Effector CD4-positive, alpha-beta T cell (primary cell): ENCODE measurements at places on chromosomes 1 and 21.

GRCh38 chr1:99439433-99440075 is 175.3 kb downstream of the PLPPR4 start:
- DNase-seq = no peak

DNA sequence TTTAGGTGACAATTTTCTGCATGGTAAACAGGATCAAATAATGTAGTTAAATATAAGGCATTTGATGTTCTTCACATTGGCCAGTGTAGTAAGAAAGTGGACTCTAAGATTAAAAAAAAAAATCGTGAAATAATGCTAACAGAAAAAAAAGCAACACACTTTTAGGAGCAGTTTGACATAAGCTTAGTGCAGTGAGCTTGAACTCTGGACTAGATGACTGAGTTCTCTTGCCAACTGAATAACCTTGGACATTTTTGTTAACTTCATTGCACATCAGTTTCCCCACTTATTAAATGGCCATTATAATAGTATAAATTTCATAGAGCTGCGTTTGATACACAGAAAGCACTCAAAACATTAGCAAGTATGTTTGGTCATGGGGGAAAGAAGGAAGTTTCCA is 649.3 kb upstream of the ADGRL4 start:
- no peak for DNase-seq

DNA sequence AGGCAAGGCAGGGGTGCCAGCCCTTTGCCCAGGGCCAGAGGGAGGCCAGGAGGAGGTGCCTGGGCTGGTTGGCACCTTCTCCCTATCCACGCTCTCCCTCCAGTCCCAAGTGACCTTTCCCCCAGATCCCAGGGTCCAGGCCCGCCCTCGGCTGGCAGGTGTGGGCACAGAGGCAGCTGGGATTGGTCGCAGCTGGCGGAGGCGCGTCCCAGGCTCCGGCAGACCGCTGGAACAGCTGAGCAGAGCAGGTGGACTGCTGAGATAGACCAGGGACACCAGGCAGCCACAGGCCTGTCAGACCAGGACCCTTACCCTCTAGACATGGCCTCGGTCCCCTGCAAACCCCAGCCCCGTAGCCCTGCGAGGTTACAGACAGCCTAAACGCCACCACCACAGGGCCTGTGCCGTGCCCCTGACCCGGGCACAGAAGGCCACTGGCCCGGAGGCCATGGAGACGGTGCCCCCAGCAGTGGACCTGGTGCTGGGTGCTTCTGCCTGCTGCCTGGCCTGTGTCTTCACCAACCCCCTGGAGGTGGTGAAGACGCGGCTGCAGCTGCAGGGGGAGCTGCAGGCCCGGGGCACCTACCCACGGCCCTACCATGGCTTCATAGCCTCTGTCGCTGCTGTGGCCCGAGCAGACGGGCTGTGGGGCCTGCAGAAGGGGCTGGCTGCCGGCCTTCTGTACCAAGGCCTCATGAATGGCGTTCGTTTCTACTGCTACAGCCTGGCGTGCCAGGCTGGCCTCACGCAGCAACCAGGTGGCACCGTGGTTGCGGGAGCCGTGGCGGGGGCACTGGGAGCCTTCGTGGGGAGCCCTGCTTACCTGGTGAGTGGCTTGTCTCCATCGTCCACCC is at the start of gene SLC25A34:
Gene SLC25A34 (plus strand): TSS at position 221 of the 854 bp plus-strand sequence. CDS start 228 bp downstream, at position 449.
- DNase-seq = no peak

DNA sequence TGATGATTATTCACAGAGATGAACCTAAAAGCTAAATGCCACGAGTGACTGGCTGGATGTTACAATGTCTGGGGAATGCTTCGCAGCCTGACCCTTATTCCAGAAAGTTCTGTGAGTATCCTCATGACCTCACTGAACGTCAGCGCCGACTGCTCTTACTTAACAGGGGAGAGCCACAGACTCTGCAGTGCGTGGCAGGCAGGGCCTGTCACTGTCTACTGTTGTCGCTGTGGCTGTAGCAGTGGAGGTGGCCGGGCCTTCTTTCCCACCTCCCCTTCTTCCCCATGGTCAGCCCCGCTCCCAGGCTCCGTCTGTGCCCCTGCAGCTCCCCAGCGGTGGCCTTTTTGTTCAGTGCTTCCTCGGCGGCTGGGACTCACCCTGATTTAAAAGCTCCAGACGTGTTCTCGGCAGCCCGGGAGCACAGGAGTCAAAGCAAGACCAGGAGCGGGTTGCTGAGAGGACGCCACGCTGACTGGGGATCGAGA is 52.2 kb upstream of the TARBP1 start:
- DNase-seq = no peak

- DNase-seq = no peak
These were observed 25.8 kb downstream of the COL18A1 start for GRCh38 chr21:45430521-45431501.

DNA sequence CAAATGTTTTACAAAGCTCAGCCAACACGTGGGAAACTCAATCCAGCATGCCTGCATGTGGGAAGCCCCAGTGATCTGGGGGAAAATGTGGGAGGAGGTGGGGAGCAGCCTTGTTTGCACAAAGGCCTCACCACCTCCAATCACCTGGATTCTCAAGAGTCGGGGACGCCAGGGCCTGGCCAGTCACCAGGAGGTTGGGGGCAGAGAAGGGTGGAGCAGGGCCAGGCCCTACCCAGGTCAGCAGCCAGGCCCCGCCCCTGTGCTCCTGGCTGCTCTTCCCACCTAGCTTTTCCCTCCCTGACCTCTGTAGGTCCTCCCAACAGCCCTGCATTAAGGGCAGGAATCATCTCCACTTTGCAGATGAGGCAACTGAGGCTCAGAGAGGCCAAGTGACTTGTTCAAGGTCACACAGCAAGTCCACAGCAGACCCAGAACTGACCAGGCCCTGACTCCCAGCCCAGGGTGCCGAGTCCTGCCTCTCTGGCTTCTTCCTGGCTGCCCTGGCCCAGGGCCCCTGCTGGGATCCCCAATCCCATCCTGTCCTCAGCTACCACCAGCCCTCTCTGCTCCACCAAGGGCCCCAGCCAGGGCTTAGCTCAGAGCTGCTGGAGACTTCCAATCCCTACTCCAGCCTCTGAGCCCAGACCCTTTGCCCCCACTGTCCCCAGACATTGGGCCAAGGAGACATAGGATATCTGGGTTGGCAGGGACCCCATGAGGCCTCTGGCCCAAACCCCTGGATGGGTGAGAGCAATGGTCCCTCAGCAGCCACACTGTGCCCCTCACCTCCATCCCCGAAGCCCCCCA is 508.6 kb downstream of the PTPRU start:
- no peak for DNase-seq

DNA sequence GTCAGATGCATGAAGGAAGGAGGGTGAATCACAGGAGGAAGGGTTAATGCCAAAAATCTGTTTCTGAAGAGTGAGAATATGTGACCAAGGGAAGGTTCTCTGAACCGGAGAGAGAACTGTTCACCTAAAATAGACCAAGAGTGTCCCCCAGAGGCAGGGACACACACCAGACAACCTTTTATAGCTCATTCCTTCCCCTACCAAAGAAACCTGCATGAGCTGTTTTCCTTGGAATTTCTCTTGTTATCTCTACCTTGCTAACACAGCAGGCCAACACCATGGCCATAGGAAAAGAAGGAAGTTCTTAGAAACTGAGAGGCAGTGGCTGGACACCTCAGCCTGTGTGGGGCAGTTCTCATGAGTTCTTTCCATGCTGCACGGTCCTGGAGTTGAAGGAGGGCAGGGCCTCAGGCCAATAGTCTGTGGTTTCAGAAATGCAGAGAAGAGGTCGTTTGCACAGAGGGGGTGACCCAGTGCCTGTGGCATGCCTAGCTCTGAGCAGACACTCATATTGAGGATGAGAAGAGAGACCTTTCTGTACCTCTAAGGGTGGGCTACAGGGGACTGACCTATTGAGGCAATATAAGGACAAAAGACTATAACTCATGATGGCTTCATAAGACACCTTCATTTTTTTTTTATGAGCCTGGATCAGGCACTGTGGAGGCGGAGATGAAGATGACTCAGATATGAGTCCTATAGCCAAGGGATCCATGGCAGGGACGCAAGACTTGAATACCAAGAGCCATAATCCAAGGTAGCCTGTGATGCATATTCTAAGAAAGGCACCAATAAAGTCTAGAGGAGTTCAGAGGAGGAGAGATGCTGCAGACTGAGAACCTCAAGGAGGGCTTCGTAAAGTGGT is 39.4 kb downstream of the IGFN1 start:
- DNase-seq = no peak

GRCh38 chr1:87682565-87682964 is 353.9 kb downstream of the LMO4 start:
- DNase-seq = no peak

DNA sequence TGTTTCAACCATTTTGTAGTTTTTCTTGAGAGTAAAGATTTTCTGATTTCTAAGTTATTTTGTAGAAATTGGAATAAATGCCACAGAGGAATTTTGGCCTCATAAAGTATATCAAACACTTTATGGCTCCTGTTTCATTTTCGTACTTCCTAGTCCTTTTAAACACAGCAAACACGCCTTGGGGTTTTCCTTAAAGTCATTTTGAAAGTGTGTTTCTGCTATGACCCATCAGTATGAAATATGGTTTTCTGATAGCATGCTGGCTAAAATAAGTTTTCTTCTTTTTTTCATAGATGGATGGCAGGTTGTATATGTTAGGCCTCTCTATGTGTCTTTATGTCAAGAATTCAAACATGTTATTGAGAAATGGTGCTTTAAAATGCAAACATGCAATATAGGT is 940.1 kb upstream of the TMPRSS15 start:
- no peak for DNase-seq

DNA sequence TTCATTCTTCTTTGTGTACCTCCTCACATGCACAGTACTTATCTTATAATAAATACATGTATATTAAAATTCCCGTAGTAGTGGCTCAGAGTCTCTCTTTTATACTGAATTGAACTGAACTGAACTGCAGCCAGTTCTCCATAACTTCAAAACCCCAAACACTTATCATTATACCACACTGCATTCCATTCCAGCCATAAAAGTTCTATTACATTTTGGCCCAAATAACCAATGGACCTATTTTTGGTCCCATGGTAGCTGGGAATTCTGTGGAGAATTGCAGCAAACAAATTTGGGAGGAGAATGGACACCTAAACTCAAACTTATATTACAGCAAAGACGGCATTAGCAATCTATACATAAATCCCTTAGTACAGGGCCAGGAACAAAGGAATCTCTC is 86.6 kb upstream of the C1orf87 start:
- DNase-seq = no peak

GRCh38 chr1:15180189-15180588 is 26.6 kb downstream of the TMEM51 start:
- no peak for DNase-seq

DNA sequence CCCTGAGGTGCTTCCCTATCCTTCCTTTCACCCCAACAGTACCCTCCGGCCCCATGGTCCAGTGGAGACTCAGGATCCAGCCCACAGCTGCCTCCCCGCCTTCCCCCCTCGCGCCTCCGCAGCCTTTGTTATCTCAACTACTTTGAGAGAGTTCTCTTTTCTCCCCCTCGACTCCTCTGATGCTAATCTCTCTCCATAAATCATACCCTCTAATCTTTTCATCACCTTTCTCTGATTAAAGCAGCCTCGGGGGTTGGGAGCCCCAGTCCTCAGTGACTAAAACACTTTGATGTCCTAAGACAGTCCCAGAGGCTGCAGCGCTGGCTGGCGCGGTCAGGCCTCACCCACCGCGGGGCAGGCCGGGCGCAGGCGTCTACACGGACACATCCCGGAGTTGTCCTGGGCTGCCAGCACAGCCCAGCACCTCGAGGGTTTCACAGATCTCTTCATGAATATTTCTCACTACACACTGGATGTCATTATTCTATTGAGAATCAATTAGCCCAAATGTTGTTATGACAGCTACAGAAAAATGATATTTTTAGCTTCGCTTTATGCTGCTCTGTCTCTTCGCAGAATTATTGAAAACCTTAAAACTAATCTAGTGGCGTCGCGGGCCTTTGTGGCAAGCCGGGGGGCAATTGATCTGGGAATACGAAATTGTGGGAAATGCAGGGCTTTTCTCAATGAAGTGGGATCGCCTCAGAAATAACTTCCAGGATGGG is 289.5 kb downstream of the RRAGC start:
- no peak for DNase-seq

DNA sequence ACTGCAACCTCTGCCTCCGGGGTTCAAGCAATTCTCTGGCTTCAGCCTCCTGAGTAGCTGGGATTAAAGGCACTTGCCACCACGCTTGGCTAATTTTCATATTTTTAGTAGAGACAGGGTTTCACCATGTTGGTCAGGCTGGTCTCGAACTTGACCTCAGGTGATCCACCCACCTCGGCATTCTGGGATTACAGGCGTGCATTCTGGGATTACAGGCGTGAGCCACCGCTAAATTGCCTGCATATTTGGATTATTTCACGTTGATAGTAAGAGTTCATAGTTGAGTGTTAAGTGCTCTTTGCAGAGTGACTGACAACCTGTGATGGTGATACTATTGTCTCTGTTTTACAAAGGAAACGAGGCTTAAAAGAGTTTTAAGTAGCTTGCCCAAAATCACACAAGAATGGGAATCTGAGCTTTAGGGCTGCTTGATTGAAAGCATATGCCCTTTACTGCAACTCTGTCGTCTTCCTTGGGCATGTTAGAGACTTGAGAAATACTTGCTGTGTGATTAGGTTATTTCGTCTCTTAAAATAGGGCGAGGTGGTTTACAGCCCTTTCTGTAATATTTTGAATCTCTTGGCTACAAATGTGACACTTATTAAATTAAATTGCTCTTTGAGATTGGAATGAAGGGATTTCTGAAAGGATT is 12.4 kb downstream of the CDC42 start:
- no peak for DNase-seq

DNA sequence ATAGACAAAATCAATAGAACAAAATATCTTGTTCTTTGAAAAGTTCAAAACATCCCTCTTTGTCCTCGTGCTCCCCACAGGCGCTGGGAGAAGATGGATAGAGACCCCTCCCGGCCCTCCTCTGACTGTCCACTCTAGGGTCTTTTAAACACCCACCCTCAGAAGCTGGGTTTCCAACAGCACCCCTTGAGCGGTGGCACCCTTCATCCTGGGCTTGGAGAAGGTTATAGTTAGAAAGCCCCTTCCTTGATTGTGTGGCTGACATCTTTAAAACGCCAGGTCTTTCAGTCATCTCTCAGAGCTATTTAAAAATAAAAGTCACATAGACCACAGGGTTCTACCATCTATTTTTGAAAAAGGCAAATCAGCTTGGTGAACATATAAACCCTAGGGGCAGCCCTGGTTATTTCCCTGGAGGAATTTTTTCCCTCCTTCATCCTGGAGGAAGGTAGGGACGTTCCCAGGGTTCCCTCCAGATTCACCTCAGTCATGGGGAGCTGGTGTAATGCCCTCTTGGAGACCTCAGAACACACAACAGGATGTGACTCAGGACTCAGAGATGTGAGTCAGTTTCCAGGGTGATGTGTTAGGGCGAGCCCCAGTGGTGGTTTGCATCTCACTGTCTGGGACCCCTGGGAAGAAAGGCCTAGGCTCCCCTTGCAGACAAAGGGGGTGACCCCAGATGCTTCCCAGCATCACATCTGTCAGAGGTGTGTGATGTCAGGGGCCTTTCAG is 138.5 kb downstream of the CLIC6 start:
- DNase-seq = peak; percentile 53
